NCI-H2227 treated with DMSO at 0.1 percent for 48 hours (cell line): ENCODE measurements at places on chromosomes 2 and 18.

- DNase-seq, result no peak
Measured at GRCh38 chr2:194096402-194096801, 1560.6 kb upstream of the SLC39A10 start.

GRCh38 chr2:25446122-25446521, 104.4 kb upstream of the DNMT3A start:
- DNase-seq, result no peak

GRCh38 chr2:215912299-215912842, 101.0 kb downstream of the MREG start:
- no peak for DNase-seq

- DNase-seq, result no peak
Measured at GRCh38 chr2:54906716-54907115, 143.5 kb downstream of the RTN4 start.

GRCh38 chr2:862731-863466, 87.8 kb upstream of the SNTG2 start:
- DNase-seq, result no peak

DNA sequence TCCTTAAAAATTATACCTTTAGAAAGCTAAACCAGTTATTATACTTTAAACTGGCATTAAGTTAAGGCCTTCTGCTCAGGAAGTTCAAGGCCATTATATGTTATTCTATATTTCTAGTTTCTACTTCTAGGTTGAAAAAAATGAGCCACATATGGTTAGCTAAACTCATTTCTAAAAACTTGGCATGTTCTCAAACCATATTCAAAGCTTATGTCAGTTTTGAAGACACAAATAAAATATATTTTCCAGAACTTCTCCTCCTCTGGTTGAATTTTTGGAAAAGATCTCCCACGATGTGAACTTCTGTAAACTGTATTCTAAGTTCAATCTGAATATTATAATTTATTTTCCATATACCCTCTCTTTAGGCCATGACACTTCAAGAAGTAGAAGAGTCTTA, 103.5 kb downstream of the NYAP2 start:
- DNase-seq, result no peak

- DNase-seq, result no peak
Measured at GRCh38 chr2:202203348-202203747, 35.0 kb downstream of the SUMO1 start.

GRCh38 chr18:27042177-27042576, 142.9 kb downstream of the CHST9 start:
- no peak for DNase-seq

DNA sequence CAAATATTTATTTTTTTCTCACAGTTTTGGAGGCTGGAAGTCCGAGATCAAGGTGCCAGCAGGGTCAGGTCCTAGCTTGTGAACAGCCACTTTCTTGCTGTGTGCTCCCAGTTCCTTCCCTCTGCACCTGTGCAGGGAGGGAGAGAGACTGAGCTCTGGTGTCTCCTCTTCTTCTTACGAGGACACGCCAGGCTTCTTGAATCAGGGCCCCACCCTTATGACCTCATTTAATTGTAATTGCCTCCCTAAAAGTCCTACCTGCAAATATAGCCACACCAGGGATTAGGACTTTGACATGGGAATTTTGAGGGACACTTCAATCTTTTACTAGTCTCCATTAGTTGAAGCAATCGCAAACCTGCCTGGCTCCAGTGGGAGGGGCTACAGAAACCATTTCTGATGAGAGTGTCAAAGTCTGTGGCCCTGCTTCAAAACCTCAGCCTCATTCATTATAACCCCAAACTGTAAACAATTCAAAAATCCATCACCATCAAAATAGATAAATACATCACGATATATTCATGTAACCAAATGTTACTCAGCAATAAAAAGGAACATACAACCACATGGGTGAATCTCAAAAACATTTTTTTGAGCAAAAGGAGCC, 18.2 kb upstream of the SEH1L start:
- DNase-seq, result no peak

DNA sequence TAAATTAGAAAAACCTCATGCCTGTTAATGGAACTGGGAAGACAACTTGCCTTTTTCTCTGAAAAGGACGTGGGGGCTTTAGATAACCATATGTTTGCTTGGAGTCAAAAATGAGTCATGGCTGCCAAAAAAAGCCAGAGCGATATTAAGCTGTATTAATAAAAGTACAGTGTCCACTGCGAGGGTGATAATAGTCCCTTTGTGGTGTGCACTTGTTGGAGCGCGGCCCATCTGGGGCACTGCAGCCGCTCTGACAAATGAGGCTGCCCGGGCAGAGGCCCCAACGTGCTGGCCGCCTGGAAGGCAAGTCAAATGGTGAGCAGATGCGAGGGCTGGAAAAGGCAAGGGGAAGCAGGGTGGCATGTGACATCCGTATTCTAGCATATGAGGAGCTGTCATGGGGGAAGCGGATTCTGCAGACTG, 103.3 kb upstream of the NCK2 start:
- no peak for DNase-seq

DNA sequence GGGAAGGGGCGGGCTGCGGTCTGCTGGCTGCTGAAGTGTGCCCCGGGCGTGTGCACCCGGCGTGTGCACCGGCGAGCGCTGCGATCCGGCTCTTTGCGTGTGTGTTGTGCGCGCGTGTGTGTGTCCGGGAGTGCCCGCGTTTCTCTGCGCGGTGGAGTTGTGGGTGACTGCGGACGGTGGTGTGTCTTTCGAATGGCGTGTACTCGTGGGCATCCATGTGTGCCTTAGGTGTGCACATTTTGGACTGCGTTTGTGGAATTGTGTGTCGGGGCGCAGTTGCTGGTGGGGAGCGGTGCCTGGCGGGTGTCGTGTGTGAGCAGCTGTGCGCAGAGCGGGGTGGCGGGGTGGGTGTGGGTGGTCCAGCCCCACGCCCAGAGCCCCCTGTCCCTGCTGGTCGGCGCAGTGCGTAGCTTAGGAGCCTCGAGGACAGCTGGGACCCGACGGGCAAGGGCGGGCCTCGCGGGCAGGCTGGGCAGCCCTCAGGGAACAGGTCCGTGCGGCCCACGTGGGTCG, 533 bp downstream of the HPCAL1 start:
- DNase-seq, result no peak

DNA sequence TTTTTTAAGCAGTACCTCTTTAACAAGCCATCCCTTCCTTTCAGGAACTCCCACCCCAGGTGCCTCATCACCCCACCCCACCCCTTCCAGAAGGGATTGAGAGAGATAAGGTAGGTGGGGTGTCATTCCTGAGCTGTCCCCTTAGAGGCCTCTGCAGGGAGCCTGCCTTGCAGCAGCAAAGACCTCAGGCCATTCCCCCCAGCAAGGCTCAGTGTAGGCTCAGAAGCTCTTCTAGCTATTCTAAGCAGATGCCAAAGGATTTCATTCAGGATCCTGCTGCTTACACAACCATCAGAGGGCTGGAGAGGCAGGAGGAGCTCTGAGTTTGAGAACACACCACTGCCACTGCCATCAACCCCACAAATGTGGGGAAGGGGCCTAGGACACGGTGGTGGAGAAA, 5.8 kb upstream of the FIGLA start:
- no peak for DNase-seq

DNA sequence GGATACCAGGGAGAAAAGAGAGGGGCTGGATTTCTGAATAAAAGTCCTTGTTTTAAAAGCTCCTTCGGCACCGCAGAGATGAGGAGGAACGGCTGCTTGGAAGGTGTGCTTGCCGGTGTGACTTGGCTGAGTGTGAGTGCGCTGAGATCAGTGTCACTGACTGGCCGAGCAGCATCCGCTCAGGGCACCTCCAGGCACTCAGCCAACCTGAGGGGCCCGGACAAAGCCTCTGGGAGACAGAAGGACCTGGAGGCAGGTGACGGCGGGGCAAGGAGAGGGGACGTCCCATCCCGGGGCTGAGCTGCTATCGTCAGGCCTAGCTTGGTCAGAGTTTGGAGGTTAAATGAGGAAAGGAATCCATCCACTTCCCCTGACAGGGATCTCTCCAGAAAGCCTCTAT, 16.8 kb upstream of the ALLC start:
- no peak for DNase-seq

DNA sequence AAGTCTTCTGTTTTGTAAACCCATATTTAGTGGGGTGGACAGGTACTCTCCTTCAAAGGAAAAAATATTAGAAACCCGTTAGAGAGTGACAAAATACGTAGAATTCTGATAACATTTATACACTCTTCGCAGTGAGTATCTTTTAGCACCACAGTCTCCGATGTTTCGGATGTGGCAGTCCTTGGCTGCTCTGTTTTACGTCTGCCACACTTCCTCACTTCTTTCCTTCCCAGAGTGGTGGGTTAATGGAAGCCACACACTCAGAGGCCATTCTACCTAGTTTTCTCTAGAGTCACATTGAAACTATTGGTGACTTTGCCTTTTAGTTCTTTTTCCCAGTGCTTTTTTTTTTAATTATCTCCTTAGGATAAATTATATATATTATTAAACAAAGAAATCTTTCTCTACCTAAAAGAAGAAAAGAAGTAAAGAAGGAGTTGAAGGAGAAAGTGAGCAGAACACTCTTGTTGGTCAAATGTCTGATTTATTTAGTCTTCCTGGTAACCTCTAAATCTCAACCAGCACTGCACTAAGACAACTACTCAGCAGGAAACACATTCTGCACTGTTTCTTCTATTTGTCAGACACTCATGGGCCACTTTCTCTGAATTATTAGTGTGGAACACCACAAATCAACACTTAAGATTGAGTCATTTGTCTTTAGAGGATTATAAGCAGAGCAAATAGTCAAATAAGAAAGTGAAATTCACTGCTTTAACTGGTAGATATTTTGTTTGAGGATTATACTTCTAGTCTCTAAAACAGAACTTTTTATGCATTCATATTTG, 451.3 kb upstream of the TMEFF2 start:
- no peak for DNase-seq

- DNase-seq, result no peak
Measured at GRCh38 chr2:168655207-168655606, 147.2 kb upstream of the NOSTRIN start.

DNA sequence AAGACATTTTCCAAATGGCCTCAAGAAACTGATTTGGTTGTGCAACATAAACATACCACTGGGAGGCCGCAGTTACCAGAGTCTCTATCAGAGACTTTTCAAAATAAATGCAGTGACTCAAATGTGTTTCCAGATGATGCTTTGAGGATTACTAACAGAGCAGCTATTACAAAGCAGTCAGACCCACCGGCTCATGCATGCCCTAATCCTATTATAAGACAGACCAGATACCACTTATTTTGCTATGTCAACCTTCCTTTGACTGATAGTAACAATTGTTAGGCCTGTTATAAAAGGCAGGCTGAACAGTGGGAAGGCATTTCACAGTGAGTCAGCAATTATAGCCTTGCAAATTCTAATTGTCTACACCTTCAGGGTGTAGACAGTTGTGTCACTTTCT, 217.7 kb downstream of the LRRTM1 start:
- DNase-seq, result peak; percentile 5

GRCh38 chr2:23433282-23433681, 48.3 kb downstream of the KLHL29 start:
- DNase-seq, result no peak

DNA sequence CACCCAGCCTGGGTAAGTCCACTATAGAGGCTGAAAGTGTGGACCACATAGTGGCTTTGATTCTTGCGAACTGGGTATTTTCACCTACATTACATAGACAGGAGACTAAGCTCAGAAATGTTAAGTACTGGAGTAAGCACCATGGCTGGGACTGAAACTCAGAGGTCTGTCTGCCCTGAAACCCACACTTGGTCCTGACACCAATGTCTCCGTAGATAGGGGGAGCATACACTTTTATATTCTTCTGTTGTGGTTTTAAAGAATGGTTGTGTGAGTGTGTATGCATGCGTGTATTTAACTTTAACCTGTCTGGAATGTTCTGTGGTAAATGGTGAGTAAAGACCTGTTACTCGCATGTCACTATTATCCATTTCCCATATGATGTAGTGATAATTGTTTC, 10.3 kb upstream of the NPPC start:
- DNase-seq, result no peak

DNA sequence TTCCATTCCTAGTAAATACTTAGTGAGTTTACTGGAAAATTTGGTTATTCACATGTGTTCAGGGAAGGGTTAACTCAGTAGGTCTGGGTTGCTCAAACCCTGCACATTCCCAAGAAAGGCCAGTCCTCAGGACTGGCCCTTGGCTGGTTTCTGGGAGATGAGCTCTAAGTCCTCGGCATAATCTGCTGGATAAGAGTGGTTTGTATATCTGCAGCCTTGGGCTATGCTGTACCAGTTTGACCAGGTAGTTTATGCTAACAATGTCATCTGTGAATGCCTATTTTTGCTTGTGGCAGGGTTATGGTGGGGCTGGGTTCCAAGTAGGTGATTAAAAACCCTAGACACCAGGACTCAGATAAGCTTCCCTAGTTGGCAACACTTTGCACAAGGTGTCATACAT, 7.4 kb upstream of the PTH2R start:
- no peak for DNase-seq

DNA sequence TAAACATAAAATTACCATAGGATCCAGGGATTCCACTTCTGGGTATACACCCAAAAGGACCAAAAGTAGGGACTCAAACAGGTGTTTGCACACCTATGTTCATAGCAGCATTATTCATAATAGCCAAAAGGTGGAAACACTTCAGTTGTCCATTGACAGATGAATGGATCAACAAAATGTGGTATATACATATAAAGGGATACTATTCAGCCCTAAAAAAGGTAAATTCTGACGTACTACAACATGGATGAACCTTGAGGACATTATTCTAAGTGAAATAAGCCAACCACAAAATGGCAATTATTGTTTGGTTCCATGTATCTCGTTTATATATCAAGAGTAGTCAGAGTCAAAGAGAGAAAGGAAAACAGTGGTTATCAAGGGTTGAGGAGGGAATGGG, 128.1 kb downstream of the MTCL1 start:
- DNase-seq, result no peak

DNA sequence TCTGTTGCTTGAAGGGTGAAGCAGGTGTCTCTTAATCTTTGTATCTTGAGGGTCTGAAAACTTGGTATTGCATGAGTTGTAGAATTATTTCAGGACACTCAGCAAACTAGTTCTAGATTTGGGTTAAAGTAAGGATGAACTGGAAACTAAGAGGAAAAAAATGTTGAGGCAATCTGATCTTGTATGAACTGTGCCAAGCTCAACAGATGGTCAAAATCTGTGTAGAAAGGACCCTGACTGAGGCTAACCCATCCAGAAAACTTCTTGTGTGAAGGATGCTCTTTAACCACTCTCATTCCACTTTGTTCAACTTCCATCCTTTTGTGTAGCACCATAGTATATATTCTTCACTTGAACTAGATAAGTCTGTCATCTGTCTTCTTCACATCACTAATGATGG, 861.7 kb downstream of the SLC4A3 start:
- DNase-seq, result no peak

DNA sequence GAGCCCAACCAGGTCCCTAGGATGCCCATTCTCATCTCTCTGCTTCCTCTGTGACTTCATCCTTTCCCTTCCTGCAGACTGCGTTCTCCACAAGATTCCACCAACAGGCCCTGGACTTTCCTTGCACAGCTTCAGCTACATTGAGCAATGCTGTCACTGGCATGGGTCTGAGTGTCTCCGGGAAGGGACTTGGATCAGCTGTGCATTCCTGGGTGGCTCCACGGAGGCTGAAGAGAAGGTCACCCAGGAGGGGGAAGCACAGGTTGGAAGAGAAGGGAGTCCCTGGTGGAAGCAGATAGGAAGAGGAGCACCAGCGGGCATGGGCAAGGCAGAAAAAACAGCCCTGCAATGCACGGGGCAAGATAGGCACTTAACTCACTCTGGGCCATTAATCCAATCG, 140.5 kb downstream of the UXS1 start:
- no peak for DNase-seq

GRCh38 chr2:10659898-10660568, 29.7 kb downstream of the NOL10 start:
- DNase-seq, result no peak
